ENCODE measurements at places on chromosomes 13 and 19.

DNA sequence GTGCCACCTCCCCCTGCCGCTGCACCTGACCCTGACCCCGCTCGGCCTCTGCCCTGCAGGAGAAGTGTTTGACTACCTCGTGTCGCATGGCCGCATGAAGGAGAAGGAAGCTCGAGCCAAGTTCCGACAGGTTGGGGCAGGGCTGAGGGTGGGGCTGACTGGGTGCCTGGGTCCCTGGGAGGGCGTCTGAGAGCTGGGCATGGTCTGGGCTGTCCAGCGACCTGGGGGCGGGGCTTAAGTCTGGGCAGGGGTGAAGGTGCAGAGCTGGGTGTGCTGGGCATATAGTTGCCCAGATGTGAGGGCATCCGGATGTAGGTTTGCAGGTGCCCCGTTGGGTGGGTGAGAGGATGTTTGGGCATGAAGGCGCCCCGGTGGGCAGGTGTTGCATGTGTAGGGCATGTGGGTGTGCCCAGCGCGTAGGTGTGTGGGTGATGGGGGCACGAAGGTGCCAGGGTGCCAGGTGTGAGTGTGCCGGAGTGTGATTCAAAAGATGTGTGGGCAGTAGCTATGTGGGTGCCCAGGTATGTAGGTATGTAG, 13.8 kb downstream of the MARK4 start:
- DNase-seq, result no peak

DNA sequence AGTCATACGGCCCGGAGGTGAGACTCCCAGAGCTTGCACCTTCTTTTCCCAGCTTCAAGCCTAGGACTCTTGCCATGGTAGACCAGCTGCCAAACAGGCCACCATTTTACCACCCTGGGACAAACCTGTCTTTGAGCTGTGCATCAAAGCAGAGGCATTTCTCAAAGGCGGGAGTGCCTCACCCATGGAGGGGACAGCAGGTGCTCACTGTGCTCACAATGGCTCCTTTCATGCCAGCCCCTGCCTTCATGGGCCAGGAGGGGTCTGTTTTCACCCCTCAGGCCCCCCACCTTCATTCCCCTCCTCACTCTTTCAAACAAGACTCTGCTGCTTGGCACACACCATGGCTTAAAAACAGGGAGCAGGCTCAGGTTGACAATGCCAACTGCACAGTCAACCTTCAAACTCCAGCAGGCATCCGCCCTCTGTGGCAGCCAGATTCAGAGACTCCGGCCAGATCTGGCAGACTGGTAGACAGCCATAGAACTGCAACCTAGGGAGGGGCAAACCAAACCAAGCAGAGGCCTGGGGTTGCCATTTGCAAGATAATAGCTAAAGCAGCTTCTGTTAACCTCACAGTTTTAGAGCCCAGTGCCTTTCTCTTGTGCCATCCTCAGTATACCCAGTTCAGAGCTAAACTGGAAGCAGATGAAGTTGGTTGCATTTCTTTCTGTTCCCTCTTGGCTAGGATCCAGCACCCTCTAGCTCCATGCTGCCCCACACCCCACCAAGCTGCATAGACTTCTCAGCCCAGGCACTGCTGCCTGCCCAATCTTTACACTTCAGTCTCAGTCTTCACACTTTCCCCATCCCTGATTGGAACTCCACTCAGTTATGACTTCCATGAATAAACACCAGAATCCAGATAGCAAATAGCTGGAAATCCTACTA, 93.9 kb upstream of the SPATA13 start:
- no peak for DNase-seq

DNA sequence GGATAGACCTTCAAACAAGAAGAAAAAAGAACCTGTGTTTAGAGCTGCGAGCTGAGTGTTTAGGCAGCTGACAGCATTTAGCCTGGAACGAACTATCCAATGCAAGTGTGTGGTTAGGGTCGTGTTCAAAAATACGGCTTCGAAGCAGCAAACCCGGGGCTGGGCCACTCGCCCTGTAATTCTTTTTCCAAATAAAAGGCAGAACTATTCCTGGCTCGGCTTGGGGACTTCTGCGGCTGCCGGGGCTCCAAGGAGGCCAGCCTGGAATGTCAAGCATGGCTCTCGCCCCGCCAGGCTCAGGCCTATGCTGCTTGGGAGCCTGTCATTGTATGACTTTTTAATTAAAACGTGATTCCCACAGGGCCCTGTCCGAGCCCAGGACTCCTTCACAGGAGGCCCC, 51.7 kb upstream of the KLF2 start:
- DNase-seq, result no peak

DNA sequence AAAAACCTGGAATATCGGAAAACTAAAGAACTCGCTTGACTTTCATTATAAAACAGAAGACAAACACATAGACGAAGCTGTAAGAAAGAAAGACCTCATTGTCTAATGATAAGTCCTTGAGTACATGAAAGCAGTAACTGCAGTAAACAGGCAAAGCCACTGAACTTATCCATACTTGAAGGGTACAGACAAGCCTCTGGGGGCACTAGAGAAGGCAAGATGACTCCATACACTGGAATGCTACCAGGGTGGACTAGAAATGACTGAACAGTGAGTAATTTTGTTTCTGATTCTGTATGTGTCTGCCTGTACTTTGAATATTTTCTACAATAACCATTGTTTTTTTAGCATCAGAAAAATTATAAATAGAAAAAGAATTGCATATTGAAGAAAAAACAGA, 507.9 kb downstream of the UQCRFS1 start:
- peak; percentile 2 for DNase-seq

- peak; percentile 90 for DNase-seq
Measured at GRCh38 chr19:10565028-10565566, 713 bp downstream of the KRI1 start.

- DNase-seq, result no peak
Measured at GRCh38 chr13:59259165-59260000, 904.3 kb downstream of the DIAPH3 start.

DNA sequence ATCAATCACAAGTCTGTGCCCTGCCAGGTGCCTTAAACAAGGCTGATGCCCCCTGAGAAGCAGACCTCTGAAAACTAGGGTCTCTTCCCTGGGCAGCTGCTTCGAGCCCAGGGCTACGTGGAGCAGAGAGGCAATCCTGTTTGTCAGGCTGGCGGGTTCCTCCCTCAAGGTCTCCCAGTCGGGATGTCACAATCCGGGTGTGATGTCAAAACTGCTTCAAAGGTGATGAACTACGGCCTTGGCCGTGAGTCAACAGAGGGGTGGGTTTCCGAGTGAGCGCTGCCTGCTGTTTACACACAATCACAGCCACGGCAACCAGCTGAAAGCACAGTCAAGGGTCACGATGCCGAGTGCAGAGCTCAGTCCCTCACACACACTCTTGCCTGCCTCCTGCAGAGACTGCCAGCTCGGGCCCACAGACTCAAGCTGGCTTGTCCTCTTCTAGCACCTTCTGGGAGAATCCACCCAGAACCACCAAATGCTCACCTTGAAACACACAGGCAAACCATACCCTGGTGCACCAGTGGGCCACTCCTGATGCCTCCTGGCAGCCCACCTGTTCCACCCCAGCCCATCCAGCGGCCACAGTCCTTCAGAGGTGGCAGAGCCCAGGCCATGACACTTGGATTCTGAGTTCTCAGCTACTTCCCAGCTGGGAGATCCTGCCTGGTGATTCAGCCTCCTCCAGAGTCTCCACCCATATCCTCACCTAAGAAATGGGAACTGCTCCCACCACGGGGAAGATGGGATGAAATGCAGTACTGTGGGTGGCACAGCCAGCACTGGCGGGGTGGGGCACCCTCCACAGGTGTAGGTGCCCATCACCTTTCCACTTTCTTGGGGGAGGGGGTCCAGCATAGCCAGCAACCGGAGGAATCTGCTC, 6.8 kb downstream of the ELL start:
- no peak for DNase-seq

DNA sequence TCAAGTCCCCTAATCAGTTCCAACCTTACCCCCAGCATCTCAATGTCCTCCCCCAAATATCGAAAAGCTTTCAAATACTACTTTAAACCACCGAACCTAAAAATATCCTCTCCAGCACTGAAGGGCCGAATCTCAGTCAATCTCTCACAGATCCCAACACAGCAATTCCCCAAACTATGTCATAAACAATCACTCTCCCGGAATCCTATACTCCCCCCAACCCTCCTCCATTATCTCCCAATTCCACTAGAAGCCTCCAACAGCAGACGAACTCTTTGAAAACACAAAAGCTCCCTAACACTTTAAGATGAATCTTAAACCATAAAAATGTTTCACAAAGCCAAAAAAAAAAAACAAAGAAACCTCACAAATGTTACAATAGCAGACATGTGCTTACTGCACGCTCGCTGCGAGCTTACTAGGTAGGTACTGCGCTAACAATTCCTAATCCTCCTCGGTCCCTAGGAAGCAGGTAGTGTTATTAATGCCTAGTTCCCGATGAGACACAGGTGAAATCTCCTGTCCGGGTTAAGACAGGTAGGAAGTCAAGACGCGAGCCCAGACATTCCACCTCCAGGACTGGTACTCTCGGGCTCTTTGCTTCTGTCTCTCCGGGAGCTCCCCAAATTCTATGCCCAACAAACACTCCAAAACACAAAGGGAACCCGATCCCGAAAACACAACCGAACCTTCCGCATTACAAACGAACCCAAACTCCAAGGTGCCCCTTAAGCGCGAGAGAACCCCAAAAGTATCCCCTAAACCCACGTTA, 14.2 kb downstream of the FBXO46 start:
- DNase-seq, result peak; percentile 32

GRCh38 chr13:100526318-100527000, 62.1 kb downstream of the GGACT start:
- no peak for DNase-seq

DNA sequence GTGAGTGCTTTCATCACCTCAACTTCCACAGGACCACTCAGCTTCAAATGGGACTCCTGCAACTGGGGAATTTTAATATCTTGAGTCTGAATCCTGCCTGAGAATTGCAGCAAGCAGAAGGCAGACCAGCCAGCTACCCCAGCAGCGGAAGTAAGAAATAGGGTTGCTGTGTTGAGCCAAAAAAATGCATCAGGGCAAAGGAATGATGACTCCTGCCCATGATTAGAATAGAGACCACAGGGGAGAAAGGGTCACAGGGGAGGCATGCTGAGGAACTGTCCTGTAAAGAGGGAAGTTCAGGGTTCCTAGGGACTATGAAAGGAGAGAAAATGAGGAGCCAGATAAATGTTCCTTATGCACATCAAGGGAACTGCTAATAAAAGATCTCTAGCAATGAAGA, 370.2 kb downstream of the KCTD12 start:
- no peak for DNase-seq

DNA sequence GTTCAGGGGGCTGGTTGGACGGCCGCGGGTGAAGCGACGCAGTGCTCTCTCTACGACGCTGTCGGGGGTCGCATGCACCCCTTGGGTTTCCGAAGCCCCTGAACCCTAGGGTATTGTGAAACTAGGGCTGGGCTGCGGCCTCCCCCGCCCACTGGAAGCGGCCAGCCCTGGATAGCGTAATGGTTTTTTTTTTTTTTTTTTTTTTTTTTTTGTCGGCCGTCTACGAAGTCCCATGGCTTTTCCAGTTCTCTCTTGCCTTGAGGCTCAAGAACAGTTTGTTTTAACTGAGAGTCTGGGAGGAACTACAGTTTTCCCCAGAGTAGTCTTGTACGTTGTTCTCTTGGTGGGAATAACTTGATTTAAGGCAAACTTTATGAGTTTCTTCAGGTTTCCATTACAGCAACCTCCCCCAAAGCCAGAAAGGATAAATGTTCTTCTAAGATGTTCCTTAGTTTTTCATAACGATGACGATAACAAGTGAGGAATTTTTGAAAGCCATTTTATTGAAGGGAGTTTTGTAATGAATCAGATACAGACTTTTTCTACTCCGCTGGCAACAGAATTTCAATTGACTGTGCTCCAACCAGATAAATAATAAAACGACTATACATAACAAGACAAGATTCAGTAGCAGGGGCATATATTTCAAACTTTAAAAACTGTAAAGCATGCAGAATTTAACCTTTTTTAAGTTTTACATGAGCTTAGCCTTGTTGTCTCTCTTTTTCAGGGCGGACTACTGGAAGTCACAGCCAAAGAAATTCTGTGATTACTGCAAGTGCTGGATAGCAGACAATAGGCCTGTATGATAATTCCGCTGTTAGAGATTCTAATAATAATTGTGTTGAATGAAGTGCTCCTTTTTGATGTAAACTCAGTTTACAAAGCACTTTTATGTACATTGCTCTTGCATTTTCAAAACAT, 867 bp downstream of the WBP4 start:
- peak; percentile 82 for DNase-seq

GRCh38 chr19:45467115-45467455, 711 bp upstream of the FOSB start:
- DNase-seq, result no peak

GRCh38 chr19:7734220-7735203, 2.6 kb upstream of the CLEC4G start:
- DNase-seq, result peak; percentile 14

DNA sequence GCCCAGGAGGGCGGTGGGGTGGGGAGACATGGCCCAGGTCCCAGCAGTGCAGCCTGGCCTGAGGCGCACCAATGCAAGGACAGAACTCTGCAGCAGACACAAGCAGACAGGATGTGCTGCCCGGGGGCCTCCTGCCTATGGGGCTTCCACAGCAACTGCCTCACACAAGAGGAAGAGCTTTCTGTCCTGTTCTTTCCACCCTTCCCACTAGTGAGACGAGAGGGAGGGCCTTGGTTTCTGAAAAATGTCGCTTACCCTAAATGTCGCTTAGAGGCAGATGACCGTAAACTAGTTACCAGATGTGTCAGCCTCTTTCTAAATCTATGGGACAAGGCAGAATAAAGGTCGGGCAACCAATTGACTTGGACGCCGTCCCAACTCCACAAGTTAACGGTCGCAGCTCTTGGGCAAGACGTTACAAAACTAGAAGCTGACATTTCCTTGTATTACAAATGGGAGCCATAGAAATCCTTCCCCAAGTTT, at the start of gene LAIR1:
TSS of gene LAIR1 (minus strand) at position 157 of the 483 bp plus-strand sequence. CDS start at position 30, 127 bp downstream.
- peak; percentile 80 for DNase-seq

GRCh38 chr19:34667349-34668076, 9.4 kb downstream of the SCGB2B2 start:
- no peak for DNase-seq

DNA sequence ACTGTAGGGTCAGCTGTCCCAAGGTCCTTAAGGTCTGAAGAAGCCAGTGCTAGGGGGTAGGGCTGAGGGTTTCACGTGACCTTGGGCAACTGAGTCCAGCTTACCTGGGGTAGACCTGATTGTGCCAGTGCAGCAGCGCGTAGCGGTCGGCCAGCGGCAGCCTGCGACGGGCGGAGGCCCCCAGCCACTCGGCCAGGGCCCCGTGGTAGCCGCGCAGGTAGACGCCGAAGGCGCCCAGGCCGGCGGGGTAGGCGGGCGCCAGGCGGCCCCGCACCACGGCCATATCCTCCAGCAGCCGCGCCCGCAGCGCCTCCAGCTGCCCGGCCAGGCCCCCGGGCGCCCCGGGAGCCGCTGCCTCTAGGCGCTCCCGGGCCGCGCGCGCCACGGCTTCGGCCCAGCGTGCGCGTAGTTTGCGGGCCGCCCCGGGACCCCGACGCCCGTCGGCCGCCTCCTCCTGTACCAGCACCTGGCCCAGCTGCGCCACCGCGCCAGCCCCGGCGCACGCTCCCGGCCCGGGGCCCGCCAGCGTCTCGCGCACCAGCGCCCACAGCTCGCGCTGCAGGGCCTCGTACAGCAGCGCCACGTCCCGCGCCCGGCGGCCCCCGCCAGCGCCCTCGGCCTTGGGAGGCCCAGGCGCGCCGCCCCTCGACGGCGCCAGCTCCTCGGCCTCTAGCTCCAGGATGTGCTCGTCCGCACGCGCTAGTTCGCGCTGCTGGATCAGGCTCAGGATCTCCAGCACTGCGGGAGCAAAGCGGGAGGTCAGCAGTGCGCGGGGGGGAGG, 10.9 kb downstream of the EXOC3L2 start:
- no peak for DNase-seq
